ENCODE measurements at places on chromosomes 7 and 10.

DNA sequence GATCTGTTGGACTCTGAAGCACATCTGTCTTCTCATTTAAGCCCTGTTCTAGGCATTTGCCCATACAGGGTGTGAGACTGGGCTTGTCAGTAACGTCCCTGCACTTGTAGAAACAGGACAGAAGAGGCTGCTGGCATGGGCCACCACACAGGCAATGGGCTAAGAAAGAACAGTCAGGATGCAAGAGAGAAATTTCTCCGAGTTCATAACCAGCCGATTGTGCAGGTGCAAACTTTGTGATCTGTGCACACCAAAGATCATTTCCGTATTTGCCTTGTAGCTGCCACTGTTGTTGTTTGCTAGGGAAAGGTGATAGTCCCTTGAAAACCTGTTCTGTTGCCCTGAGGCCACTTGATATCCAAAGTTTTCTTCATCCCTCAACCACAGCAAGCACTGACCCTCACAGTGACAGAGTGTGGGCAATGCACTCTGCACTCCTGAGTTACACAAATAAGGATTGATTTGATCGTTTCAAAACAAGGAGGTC is 20.3 kb downstream of the KLF6 start:
- no peak for DNase-seq

- no peak for DNase-seq
Observed at GRCh38 chr10:15433850-15434537, 62.9 kb upstream of the FAM171A1 start.

DNA sequence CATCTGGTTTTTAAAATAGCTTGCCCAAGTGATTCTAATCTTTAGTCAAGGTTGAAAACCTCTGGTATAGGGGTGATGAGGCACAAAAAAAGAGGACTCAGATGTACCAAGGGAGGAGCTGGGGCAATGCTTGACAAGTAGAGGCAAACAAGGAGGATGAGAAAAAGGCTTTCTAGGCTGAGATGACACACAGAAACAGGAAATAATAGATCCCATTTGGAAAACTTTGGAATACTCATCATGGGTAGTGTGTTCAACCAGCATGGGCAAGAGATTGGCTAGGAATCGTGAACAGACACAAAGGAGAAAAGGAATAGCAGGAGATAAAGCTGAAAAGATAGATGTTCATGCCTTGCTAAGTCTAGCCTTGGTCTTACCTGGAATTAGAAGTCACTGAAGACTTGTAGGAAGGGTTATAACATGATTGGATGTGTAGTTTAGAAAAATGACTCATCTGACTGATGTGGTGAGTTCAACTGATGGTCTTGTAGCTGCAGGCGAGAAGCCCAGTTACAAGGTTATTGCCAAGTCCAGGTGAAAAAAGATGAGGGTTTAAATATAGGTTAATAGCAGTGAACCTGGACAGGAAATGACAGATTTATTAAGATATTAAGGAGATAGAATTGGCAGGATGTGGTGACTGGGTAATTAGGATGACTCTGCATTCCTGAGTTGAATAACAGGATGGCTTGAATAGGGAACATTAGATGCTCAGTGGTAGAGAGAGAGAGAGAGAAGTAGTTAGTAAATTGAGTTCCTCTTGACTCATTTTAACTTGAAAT is 214.0 kb upstream of the LRGUK start:
- DNase-seq = no peak

GRCh38 chr7:158828133-158829020 is 932 bp downstream of the ESYT2 start:
- DNase-seq = no peak

DNA sequence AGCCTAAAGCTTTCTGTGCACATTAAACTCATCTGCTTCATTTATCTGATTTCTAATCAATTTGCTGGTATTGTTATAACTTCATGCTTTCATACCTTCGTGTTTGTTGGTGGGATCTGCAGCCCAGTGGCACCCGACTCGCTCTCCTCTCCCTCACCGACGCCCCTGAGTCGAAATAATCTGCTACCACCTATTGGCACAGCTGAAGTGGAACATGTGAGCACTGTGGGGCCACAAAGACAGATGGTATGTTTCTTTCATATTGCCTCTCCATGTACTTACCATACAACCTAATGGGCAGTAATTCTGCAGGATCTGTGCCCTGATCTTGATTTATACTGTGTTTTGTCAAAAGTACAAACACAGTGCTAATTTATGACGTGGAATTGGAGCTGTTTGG is 12.4 kb downstream of the DNAJC9 start:
- no peak for DNase-seq

DNA sequence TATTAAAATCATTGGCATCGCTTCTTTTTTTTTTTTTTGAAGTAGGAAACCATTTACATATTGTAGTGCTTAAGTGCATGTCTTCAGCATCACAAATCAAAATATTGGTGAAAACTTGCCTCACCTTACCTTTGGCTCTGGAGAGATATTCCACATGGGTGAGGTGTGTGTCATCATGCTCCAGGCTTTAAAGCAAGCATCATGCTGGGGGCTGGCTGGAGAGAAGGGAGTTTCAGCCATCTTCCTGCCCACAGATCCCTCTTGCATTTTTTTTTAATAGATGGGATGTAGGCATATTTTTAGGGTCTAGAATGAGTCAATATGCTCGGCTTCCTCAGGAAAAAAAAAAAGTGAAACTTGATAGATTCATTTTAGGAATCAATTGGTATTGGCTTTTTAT is 2.3 kb upstream of the INSYN2A start:
- no peak for DNase-seq

DNA sequence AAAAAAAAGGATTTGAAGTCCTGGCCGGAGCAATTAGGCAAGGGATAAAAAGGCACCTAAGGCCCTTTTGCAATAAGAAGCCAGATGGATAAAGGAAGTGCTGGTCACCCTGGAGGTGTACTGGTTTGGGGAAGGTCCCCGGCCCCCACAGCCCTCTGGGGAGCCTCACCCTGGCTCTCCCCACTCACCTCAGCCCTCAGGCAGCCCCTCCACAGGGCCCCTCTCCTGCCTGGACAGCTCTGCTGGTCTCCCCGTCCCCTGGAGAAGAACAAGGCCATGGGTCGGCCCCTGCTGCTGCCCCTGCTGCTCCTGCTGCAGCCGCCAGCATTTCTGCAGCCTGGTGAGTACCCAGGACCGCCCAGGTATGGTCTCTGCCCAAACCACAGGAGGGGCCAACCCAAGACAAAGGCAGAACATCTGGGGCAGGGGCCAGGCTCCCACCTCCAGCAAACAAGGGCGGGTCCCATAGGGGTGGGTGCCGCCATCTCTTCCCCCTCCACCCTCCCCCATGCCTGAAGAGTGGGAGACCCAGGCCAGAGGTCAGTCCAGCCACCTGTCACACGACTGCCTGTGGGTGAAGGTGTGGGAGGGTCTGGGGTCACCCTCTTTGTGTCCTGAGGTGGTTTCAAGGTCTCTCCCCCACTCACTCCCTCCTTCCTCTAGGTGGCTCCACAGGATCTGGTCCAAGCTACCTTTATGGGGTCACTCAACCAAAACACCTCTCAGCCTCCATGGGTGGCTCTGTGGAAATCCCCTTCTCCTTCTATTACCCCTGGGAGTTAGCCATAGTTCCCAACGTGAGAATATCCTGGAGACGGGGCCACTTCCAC is at the start of gene PILRB:
TSS of gene PILRB (plus strand) at position 91 of the 830 bp plus-strand sequence. CDS start at position 277, 186 bp downstream.
- DNase-seq = no peak

- DNase-seq = no peak
Observed at GRCh38 chr7:85095366-85095765, 91.5 kb downstream of the SEMA3D start.

- no peak for DNase-seq
Observed at GRCh38 chr7:131383417-131384285, 56.0 kb downstream of the MKLN1 start.

DNA sequence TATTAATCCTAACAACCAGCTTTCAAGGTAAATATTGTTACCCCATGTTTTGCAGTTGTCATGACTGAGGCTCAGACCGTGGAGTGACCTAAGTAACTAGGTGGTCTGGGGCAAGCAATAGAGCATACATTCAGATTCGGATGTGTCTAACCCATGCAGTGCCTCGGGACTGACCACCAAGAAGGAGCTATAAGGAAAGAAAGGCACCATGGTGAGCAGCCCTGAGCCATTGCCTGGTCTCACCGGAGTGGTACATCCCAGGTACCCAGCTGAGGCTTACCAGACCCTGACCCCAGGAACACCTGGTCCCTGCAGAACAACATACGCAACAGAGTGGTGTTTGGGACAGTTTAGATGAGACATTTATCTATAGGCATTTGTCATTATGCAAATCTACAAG is 175.5 kb upstream of the ZMIZ1 start:
- no peak for DNase-seq

DNA sequence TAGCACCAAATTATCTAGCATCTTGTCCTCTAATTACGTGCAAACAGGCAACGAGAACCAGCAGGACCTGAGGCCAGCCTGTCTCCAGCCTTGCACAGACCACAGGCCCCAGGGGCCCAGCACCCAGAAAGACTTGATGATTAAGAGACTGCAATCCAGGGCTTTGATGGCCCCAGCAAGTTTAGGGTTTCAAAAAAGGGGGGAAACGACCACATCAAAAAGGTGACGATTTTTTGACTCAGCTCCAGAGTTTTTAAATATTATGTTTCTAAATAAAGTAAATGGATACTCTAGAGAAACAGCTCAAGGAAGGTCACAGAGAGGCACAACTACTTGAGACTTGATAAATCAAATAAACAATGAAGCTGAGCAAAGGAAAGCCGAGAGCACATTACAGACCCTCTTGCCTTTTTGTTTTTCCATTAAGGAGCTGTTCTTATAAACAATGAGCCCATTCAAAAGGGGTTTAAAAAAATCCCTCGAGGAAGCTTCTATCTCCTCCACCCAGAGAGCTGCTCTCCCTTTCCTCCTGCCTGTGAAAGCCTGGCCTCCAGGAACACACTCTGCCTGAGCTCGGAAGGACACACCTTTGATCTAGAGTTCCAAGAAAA is 44.1 kb downstream of the GLI3 start:
- no peak for DNase-seq

DNA sequence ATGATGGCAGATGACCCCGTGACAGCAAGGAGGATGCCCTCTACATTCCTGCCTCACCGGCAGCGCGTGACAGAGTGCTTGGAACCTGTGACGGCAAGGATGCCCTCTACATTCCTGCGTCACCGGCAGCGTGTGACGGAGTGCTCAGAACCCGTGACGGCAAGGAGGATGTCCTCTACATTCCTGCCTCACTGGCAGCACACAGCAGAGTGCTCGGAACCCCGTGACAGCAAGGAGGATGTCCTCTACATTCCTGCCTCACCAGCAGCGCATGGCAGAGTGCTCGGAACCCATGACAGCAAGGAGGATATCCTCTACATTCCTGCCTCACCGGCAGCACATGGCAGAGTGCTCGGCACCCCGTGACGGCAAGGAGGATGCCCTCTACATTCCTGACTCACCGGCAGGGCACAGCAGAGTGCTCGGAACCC is 231.0 kb downstream of the DIP2C start:
- no peak for DNase-seq

DNA sequence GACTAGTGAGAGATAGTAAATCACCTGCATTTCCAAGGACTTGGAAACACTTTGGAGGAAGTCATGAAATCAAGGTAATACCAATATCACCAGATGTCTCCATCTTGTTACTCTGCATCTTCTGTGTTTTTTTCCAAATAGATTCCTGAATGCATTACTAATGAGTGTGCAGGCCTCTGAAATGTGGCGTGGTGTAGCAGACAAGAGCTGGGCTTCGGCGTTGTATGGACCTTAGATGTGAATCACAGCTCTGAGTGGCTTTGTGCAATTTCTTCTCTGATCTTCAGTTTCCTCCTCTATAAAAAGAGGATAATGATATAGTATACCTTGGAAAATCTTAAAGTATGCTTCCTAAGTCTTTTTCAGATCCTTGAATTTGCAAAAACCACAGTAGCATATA is 9.6 kb upstream of the MYPN start:
- DNase-seq = no peak

DNA sequence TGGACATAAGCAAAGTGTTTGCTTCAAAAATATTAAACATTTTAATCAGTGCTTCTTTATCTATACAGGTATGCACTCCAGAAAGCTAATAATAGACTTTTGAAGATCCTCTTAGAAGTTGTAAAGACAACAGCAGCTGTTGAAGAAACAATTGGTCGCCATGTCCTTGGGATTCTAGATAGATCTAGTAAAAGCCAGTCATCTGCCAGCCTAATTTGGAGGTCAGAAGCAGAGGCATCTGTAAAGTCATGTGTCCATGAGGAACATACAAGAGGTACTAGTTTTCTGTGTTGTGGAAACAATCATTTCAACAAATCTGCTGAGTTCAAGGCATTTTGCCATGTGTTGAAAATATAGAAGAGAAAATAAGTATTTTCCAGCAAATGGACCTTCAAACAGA is 89.3 kb downstream of the CYP51A1 start:
- DNase-seq = no peak

DNA sequence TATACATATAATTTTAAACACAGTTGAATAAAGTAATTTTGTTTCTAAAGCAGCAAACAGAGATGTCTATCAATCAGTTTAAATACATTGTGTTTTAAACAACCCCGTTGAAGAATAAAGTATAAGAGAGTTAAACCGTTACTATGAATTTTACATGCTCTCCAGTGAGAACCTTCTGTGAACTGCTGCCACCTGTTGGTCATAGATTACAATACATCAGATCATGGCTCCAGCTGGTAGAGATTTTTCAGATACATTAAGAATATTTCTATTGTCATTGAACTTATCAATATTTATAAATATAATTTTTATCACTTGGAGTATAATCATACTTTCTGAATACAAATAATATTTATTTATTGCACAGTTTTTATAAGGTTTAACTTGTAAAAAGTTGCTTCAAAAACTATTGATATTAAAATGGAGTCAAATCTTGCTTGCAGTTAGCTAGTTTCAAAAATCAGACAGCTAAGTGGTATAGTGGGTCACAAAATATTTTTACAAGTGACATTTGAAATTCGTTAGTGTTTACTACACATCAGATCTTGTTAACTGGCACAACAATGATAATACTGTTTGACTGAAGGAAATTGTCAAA is 561.2 kb upstream of the PHF14 start:
- no peak for DNase-seq
